ENCODE measurements at places on chromosomes 7 and 10.
A peak's percentile ranks its signal among the peaks of the same experiment; 100 is the strongest.

DNA sequence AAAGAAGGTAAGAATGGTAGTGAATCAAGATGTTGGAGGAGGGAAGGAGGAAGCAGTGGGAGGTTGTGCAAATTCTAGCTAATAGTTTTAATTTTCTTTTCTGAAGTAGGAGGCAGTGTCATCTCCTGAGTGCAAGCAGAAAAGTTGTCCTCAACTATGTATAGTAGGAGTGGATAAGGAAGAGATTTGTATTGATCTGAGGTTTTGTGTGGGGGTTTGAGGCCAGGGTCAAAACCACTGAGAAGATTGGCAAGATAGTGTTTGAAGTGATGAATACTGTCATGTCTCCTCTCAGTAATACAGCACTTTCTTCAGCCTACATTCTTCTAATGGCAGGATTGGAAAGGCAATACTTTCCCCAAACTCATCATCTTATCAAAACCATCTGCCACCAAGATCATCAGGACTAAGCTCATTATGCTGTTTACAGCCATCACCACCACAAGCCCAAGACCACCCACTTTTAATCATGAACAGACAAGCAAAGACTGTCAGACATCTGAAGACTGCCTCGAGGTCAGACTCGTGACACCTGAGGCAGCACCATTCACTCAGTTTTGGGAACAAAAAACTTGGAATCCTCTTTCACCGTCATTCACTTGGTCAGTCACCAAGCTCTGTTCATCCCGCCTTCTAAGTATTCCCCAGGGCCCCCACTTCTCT is 1.5 kb upstream of the MIOS start:
- peak; percentile 22 for DNase-seq

DNA sequence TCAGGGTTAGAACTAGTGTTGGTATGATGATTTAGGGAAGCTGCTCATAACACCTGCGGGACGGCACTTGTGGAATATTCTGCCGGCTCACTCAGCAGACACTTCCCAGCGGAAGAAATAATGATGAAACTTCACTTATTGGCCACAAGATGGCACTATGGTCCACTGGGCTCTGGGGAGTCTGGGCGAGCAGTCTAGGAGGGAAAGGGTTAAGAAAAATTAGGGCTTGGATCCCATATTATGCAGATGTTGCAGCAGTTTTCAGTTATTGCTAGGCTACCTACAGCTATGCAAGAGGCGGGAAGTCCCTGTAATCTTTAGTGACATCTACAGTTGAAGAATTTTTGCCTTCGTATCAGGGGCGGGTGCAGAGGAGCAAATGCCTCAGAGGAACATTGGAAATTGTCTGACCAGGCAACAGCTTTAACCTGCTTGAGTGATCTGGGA is 238.7 kb upstream of the PRSS58 start:
- DNase-seq = peak; percentile 39

DNA sequence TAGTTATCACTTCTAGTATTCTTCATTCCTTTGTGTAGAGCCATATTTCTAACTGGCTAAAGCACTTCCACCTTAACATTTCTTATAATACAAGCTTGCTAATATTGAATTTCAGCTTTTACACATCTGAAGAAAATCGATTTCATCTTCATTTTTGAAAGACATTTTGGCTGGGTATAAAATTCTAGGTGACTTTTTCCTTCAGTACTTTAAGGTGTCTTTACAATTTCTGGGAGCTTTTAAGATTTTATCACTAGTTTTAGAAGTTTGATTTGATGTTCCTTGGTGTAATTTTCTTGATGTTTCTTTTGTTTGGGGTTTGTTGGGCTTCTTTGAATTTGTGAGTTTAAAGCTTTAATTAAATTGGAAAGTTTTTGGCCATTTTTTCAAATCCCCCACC is 38.5 kb upstream of the TMEM168 start:
- no peak for DNase-seq

DNA sequence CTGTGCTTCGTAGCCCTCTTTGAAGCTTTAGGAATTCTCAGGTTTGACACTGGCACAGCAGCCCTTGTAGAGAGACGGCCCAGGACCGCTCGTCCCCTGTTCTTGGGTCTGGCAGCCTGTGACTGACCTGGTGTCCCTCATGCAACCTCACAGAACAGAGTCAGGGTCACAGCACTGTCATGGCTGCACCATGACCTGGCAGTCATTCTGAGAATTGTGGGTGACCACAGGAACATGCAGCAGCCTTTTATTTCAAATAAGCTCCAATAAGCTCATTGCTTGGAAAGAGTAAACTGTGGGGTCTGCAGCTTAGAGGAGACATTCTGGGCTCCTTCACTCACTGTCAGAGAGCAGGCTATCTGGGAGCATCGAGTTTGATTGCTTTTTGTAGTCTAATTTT is 42.5 kb downstream of the MYO1G start:
- peak; percentile 27 for DNase-seq

DNA sequence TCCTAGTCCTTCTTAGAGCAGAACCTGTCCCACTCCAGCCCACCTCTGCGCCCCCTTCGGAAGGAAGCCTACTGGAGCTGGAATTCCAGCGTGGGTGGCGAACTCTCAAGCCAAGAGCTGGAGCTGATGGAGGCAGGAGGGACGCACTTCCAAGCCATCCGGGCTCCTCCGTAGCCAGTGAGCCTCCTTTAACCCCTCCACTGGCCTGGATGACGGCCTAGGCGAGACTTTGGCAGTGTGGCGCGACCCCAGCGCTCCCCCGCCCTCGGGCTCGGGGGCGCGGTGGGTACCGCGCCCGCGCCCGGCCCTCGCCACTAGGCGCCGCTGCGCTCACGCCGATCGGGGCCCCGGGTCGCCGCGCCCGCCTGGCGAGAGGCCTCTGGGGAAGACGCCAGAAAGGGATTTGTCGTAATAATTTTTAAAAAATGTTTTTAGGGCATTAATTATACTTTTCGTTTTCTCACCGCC is 5.1 kb upstream of the EMX2 start:
- DNase-seq = peak; percentile 28

DNA sequence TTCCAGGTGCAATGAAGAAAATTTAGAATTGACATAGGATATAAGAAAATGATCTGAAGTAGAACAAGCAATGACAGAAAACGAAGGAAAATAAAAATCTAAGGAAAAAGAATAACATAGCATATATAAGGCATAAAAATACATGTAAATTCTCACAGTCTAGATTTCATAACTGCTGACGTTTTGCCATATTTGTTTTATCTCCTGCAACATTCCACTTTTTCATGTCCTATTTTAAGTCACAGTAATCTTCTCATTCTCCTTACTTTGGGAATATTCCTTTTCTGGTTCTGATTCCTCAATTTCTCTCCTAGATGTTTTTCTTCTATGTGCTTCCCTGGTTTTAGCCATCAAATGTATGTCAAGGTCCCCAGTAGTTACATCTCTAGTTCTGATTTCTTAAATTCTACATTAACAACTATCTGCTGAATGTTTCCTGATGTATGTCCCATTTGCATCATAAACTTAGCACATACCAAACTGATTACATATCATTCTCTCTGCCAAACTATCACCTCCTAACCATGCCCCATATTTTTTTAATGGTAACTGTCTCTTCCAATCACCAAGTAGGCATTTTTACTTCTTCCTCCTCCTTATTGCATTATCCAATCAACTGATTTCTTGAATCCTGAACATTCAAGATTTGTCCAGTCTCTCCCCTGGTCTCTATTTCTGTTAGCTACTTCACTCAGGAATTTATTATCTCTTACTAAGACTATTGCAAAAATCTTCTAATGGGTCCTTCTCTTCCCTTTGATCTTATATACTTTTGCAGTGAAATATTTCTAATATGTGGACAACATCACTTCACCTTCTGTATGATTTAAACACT is 171.3 kb downstream of the DNAJC1 start:
- DNase-seq = no peak

GRCh38 chr10:123800289-123800688 is 91.3 kb downstream of the CPXM2 start:
- DNase-seq = no peak

DNA sequence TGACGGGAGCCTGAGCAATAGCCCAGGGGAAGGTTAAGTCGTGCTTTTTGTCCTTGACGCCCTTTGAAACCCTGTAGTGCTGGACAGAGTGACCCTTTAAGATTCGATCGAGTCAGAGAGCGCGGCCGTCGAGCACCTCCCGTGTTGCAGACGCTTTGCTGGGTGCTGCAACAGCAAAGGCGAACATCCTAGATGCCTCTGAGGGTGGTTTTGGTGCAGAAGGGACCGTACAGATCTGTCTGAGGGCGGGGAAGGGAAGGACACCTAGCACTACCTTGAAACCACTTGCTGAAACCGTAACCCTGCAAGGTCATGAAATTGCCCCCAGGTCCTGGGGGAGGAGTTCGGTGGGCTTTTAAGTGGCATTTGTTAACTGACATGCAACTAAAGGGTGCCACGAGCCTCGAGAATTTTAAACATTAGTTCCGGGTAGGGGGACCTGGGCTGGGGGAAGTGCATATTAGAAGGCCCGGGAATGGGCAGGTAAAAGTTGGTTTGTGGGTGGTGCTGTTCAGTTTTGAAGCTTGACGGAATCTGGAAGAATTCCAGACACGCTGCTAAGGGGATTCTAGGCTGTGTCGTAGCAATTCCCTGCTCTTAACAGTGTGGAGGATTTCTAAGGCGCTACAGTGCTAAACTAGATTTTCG is 786 bp downstream of the ATP5F1C start:
- no peak for DNase-seq

- no peak for DNase-seq
Measured at GRCh38 chr7:123271856-123272255, 72.1 kb upstream of the SLC13A1 start.

GRCh38 chr7:116588225-116588624 is 63.4 kb downstream of the CAV1 start:
- DNase-seq = peak; percentile 72

GRCh38 chr7:157813741-157814661 is 477.2 kb downstream of the DNAJB6 start:
- DNase-seq = no peak

- DNase-seq = peak; percentile 58
Measured at GRCh38 chr7:108311446-108312168, 144.6 kb downstream of the NRCAM start.

DNA sequence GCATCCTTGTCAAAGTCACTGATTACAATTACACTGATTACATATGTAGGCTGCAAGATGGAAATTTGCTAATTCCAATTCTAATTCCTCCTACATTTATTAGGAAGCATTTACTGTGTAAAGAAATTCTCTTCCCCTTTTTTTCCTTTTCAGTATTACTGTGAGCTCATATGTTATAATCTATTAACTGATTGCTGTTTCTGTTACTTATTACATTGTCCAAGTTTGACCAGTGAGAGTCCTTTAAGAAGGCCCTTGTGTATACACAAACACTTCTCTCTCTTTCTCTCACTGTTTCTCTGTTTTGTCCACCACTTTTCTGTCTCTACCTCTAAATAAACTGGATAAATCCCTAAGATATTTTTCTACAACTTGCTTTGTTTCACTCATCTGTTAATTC is 31.5 kb downstream of the PHF14 start:
- DNase-seq = no peak

DNA sequence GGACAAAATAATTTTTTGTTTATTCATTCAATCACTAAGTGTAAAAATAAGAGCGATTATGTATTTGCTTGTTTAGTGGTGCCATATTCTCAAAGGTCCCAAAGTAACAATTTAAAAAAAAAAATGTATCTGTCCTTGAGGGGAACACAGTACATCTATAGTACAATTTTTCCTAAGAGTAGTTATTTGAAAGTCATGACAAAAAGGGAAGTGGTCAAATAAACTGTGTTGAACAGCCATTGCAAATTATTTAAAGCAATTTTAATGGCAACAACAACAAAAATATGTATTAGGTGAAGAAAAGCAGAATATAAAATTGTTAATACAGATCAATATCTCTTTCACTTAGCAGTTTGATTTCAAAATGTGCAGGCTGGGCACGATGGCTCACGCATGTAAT is 943.5 kb downstream of the CNTNAP2 start:
- no peak for DNase-seq

GRCh38 chr7:40888499-40888898 is 753.7 kb downstream of the SUGCT start:
- no peak for DNase-seq
